ENCODE measurements at places on chromosomes 11 and 22. TPM values are rescaled to one million over a fixed set of nuclear protein-coding genes. Genes with fewer than 3 reads are reported as not detected.

DGCR6 gene
- polyA plus RNA-seq = 1.6 TPM

GRCh38 chr22:35547987-35548721, 7.5 kb downstream of the RASD2 start:
- no peak for DNase-seq

DNA sequence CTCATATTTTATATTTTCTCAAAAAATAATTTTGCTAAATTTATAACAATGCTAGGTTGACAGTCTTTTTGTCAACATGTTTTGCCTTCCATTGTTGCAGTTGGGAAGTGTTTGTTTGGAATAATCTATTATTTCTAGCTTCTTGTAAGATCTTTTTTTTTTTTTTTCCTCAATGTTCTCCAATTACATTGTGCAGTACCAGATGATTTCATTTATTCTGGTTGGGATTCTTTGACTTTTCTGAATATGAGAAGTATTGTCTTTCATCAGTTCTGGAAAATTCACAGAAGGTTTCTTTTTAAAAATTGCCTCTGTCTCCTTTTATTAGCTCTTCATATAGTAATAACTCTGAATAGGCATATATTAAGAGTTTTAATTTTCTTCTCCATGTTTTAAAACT, 245.4 kb downstream of the DYNC2H1 start:
- no peak for DNase-seq

GRCh38 chr11:6735306-6735705, 36.5 kb downstream of the OR2AG2 start:
- DNase-seq = no peak

DUSP8 gene
- polyA plus RNA-seq = not detected

DNA sequence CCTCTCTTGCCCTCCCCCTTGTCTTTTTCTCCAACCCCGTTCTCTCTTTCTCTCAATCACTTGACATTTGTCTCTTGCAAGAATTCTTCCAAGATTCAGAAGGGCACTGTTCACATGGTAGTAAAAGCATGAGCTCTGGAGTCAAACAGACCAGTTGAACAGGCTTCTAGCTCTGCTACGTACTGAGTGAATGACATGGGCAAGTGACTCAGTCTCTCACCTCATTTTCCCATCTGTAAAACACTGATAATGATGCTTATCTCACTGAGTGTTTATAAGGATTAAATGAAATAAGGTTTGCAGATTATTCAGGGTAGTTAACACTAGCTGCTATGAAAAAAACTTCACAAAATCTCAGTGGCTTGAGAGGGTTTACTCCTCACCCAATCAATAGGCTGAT, 5.9 kb upstream of the IL10RA start:
- DNase-seq = no peak

DNA sequence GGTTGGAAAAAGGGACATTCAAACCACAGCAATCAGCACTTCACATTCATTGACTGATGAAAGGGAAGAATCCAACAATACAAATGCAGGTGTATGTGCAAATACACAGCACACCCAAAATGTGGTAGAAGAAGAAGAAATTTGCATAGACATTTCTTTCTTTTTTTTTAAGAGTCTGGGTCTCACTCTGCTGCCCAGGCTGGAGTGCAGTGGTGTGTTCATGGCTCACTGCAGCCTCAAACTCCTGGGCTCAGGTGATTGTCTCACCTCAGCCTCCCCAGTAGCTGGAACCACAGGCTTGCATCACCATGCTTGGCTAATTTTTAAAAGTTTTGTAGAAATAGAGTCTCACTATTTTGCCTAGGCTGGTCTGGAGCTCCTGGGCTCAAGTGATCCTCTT, 21.9 kb downstream of the CARS1 start:
- DNase-seq = no peak

PEX26 gene
- polyA plus RNA-seq = 6.3 TPM

- no peak for DNase-seq
These were observed 31.4 kb downstream of the KCNC1 start for GRCh38 chr11:17766073-17766359.

GPHA2 gene
- not detected for polyA plus RNA-seq

CRYBA4 gene
- not detected for polyA plus RNA-seq

SAA4 gene
- not detected for polyA plus RNA-seq

Measured in CD4-positive, alpha-beta memory T cell (primary cell).